ENCODE measurements at places on chromosomes 13 and 19. TPM values are rescaled to one million over a fixed set of nuclear protein-coding genes. Genes with fewer than 3 reads are reported as not detected.
A peak's percentile ranks its signal among the peaks of the same experiment; 100 is the strongest.

- no peak for DNase-seq
Measured at GRCh38 chr19:34644991-34645461, 31.9 kb downstream of the SCGB2B2 start.

GRCh38 chr13:113041896-113042295 lies 63.7 kb upstream of the F7 start:
- DNase-seq: peak; percentile 41

DNA sequence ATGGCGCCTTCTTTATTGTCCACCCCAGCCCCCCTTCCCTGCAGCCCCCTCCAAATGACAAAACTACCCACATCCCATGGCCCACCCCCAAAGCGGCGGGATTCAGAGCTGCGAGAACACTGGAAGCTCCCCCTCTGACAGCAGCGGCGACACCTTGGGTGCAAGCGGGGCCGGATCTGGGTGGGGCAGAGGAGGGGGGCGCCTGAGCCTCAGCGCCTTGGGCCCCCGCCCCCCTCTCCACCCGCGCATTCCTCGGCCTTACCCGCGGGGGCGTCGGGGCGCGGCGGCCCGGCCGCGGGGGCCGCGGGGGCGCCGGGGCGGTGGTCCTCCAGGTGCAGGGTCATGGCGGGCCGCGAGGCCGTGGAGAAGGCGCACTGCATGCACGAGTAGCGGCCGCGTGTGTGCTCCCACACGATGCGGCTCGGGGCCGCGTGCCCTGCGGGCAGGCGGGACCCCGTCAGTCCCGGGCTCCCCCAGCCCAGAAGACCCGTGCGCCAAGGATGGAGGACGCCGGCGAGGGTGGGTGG lies 3.3 kb downstream of the ZNF414 start:
- no peak for DNase-seq

NCAN gene
- not detected for total RNA-seq

PSG1 gene
- total RNA-seq: not detected

MEF2B gene
- total RNA-seq: 0.50 TPM

- no peak for DNase-seq
Measured at GRCh38 chr19:35247526-35248309, 1.1 kb upstream of the LSR start.

MATK gene
- total RNA-seq: 1.2 TPM

SHC2 gene
- total RNA-seq: 17.7 TPM

DNA sequence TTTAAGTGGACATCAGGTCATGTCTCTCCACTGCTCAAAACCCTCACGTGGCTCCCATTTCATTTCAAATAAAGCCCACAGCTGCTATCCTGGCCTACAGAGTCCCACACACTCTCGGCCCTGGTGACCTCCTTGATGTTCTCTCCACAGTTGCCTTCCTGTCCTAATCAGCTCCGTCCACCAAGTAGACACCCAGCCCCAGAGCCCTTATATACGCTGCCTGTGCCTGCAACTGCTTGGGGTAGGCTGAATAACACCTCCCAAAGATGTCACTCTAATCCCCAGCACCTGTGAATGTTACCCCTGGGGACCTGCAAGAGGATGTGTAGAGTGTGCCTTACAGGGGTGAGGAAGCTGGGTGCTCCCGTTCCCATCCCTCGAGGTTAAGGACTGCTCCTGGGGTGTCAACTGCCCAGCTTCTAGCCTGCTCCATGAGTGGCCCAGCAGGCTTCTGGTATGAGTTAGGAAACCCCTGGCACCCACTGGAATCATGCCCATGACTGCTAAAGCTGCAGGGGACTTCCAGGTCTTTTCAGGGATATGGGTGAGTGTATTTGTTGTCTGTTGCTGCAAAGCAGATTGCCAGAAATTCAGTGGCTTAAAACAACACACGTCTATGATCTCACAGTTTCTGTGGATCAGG lies 6.0 kb downstream of the FAM187B start:
- DNase-seq: no peak

- no peak for DNase-seq
Measured at GRCh38 chr13:98910501-98910951, 67.3 kb downstream of the DOCK9 start.

FSD1 gene
- total RNA-seq: not detected

GRCh38 chr19:42762789-42763188 lies 2.7 kb downstream of the PSG8 start:
- DNase-seq: no peak
